Diencephalon (tissue), 1 donor: ENCODE measurements at places on chromosomes 13 and 19. TPM values are rescaled to one million over a fixed set of nuclear protein-coding genes. Genes with fewer than 3 reads are reported as not detected.

Gene ZNF729
- 0.23 TPM for total RNA-seq

Gene FGF9
- total RNA-seq = 20.3 TPM

Gene SERPINE3
- total RNA-seq = 0.23 TPM

Gene ATXN8OS
- total RNA-seq = 2.1 TPM

Gene PTH2
- not detected for total RNA-seq

Gene TBXA2R
- 1.4 TPM for total RNA-seq

Gene MRPL57
- total RNA-seq = 19.6 TPM

Gene LPAR2
- 16.1 TPM for total RNA-seq

Gene S1PR5
- not detected for total RNA-seq

Gene KCNN4
- total RNA-seq = not detected

Gene PARP4
- total RNA-seq = 13.8 TPM

Gene C19orf67
- not detected for total RNA-seq

Gene ZNF560
- 0.46 TPM for total RNA-seq
